Ecto neural progenitor cell (in vitro differentiated cells): ENCODE measurements at places on chromosomes 13 and 19.

- no peak for DNase-seq
Measured at GRCh38 chr19:10433131-10433536, 12.8 kb downstream of the PDE4A start.

DNA sequence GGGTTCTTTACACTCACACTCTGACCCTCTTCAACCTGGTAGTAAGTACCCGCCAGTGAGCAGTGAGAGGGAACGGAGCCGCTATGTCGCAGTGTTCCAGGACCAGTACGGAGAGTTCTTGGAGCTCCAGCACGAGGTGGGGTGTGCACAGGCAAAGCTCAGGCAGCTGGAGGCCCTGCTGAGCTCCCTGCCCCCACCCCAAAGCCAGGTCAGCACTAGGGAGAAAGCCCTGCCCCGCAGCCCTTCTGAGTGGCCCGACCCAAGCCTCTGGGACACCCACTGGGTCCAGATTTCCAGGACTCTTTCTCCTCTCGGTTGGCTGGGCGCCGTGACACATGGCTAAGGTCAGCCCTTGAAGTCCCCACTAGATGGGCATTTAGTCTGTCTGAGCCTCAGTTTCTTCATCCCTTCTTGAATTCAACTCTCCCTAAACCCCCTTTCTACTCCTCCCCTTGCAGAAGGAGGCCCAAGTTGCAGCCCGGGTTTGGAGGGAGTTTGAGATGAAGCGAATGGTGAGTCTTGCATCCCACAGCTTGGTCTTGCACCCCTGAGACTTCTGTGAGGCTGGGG lies 1.9 kb downstream of the OCEL1 start:
- no peak for DNase-seq

DNA sequence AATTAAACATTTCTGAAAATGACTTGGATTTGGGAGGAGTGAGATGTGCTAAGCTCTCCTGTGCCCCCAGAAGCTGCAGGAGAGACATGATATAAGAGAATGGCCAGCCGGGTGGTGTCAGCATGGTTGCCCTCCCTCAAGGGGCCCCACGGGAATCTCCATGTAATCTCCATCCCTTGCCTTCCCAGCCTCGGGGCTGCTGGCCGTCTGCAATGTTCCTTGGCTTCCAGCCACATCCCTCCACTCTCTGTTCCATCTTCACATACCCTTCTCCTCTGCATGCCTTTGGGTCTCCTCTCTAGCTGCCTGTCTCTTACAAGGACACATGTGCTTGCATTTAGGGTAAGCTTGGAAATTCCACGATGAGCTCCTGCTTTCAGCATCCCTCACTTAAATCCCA lies 172.0 kb downstream of the TSHZ3 start:
- DNase-seq = no peak

- peak; percentile 85 for DNase-seq
Measured at GRCh38 chr19:6551607-6552450, 21.0 kb downstream of the TNFSF9 start.

GRCh38 chr19:57290970-57291369 lies 10.7 kb downstream of the ZNF460 start:
- no peak for DNase-seq

- no peak for DNase-seq
Measured at GRCh38 chr13:36339600-36340155, 6.5 kb downstream of the SPART start.

DNA sequence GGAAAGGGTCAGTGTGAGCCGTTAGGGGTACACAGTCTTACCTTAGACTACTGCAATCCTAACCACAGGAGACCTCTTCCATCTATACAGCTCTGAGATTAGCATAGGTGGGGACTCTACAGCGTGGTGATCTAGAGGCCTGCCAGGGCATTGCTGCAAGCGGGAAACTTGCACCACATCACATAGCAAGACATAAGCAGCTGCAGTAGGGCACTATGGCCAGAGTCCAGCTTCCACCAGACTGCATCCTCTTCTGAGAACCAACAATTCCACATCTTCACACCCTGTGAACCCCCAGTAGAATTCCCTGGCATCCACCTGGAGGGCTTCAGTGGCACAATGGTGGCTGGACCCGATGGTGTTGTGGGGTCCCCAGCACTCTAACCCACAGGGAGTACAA lies 1564.3 kb upstream of the PRR20A start:
- no peak for DNase-seq

GRCh38 chr19:45276284-45276687 lies 25.2 kb downstream of the MARK4 start:
- DNase-seq = no peak

GRCh38 chr19:1601613-1602064 lies 3.6 kb downstream of the UQCR11 start:
- DNase-seq = no peak

- no peak for DNase-seq
Measured at GRCh38 chr13:75395901-75396300, 86.1 kb downstream of the TBC1D4 start.

GRCh38 chr13:43786766-43787517 lies at the start of gene ENOX1:
Gene ENOX1, minus strand, starts transcription at chr13:43786972.
- peak; percentile 79 for DNase-seq

DNA sequence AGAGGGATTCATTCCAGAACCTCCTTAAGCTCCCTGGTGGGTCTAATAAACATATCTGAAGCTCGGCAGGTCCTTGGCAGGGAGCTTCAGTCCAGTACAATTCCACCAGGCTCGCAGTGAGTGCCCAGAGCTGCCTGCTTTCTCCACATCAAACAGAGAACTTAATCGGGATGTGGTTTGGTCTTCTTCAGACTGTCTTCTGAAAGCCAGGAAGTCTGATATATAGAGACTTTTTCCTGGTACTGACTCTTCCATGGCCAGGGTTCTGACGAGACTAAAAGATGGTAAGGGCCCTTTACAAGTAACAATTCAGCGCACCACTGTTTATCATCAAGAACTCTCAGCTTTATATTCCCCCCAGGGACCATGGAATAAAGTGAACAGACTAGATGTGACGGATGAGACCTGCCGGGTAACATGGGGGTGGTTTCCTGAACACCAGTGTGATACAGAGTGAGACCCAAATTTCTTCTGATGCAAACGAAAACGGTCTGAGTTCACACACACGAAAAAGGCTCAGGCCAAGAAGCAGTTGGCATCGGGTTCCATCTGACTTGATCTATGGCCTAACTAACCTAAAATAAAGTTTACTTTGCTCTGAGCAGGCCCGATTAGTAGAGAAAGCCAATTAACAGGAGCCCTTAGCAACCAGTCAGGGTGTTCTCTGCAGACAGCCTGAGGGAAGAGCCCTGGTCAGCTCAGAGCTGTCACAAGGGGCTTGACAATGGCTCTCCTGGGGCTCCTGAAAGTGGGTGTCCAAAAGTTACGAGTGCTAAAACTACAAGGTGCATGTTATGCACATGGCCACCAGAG lies 29.0 kb downstream of the RANBP3 start:
- DNase-seq = no peak

DNA sequence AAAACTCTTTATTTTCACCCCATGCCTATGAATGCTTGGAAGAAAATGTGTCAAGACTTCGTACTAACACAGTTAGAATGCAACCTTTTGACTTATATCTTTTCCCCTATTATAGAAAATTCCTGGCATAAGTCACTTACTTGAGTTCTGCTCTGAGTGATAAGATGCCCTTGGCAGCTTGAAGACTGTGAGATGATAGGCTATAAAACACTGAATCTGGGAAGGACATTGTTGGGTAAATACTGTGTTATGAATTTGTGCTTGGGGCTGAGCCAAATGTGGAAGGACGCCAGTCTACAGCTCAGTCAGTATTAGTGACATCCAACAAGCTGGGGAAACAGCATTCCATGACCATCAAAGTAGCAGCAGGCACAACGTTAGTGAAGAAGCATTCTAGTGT lies 368.0 kb upstream of the SGCG start:
- DNase-seq = no peak

GRCh38 chr19:39038098-39038497 lies 5.7 kb upstream of the FBXO27 start:
- peak; percentile 78 for DNase-seq

- DNase-seq = no peak
Measured at GRCh38 chr19:5232798-5233505, 107.7 kb downstream of the PTPRS start.

- peak; percentile 74 for DNase-seq
Measured at GRCh38 chr13:35475960-35476943, at the start of gene MAB21L1. Gene MAB21L1, minus strand, starts transcription at chr13:35476689. Its CDS starts 551 bp downstream, at chr13:35476138.

DNA sequence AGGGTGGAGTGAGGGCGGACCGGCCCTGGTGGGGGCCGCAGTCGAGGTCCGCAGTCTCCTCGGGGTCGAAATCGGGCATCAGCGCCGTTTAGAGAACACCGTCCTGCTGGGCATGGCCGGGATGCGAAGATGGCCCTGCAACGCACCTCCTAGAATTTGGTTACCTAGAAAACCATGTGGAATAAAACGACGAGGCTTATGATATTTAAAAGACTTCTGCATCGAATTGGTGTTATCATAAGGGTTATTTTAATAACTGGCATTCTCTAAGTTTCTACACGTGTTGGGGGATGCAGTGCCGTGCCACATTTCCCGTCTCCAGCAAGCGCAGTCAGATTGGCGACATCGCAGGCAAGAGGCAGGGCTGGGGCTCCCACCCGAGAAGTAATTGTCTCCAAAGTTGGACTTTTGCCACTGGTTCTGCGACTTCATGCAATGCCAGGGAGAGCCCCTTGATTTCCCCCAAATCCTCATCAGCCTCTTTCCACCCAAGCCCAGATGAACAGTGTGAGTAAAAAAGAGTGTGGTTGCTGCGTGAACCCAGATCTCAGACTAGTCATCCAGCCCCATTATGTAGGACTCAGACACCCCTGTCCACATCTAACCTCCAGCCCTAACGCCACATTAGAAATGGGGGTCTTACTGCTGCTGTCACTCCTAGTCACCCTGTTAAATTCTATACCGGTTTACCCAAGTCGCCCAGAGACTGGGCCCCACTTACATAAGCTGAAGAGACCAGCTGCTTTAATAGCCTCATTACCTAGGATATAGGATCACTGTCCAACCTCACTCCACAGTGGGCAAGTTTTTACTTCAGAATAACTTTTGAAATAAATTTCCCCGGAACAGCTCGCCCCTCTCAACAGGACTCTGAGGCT lies 571 bp upstream of the DHRS12 start:
- no peak for DNase-seq

DNA sequence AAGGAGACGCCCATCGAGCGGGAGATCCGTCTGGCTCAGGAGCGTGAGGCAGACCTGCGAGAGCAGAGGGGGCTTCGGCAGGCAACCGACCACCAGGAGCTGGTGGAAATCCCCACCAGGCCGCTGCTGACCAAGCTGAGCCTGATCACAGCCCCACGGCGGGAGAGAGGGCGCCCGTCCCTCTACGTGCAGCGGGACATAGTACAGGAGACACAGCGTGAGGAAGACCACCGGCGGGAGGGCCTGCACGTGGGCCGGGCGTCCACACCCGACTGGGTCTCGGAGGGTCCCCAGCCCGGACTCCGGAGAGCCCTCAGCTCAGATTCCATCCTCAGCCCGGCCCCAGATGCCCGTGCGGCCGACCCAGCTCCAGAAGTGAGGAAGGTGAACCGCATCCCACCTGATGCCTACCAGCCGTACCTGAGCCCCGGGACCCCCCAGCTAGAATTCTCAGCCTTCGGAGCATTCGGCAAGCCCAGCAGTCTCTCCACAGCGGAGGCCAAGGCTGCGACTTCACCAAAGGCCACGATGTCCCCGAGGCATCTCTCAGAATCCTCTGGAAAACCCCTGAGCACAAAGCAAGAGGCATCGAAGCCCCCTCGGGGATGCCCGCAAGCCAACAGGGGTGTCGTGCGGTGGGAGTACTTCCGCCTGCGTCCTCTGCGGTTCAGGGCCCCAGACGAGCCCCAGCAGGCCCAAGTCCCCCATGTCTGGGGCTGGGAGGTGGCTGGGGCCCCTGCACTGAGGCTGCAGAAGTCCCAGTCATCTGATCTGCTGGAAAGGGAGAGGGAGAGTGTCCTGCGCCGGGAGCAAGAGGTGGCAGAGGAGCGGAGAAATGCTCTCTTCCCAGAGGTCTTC lies 7.1 kb downstream of the MISP start:
- no peak for DNase-seq
